ENCODE measurements at places on chromosomes 7 and 10.

- no peak for DNase-seq
These were observed 27.0 kb downstream of the UPP1 start for GRCh38 chr7:48116043-48116442.

- DNase-seq: no peak
These were observed 212.7 kb downstream of the TAX1BP1 start for GRCh38 chr7:27952456-27953285.

- DNase-seq: no peak
These were observed 1.9 kb upstream of the STX1A start for GRCh38 chr7:73721377-73721817.

GRCh38 chr7:124879103-124879502, 50.5 kb downstream of the POT1 start:
- no peak for DNase-seq

- DNase-seq: no peak
These were observed 6.3 kb downstream of the CISD1 start for GRCh38 chr10:58275261-58275660.

- no peak for DNase-seq
These were observed 57.3 kb downstream of the PALS2 start for GRCh38 chr7:24630596-24630995.

GRCh38 chr10:125213541-125214282, 53.3 kb upstream of the CTBP2 start:
- DNase-seq: no peak

Measured in B cell (primary cell).